Activated naive CD8-positive, alpha-beta T cell treated with anti-CD3 and anti-CD28 coated beads, Interleukin-2, amount 10 ng/mL, durations not matched to agents 7 days and 5 days (primary cell): ENCODE measurements at places on chromosomes 13 and 19.

- no peak for DNase-seq
These were observed 214.9 kb downstream of the KLF5 start for GRCh38 chr13:73273745-73274144.

DNA sequence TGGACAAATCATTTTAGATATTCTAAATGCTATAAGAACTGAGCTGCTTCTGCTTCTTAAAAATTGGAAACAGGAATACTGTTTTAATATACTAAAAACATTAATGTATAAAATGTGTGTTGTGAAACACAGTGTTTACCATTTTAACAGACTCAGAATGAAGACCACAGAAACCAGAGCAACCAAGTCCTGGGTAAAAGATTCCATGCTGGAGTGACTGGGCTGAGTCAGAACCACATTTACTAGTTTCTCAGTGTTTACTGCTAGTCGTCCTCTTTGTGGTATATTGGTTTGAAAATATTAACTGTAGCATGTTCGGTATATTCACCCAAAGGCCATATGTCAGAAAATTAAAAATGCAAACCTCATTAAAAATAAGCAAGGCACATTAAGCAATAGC, 31.9 kb downstream of the ANKRD10 start:
- DNase-seq: no peak

DNA sequence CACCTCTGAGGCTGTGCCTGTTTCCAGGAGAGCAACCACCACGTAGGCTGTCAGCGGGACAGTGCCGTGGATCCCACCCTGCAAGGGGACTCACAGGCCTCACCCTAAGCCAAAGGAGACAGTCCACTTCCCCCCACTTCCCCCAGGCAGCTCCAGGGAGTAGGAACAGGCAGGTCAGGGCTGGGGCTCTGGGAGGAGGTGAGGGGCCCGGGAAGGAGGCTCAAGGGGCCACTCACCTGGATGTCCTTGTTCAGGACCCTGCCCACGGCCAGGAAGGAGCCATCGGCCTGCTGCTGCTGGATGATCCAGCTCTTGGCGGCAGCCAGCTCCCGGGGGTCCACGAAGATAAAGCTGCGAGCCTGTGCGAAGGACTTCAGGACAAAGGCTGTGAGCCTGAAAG, 25.6 kb downstream of the F2RL3 start:
- no peak for DNase-seq

DNA sequence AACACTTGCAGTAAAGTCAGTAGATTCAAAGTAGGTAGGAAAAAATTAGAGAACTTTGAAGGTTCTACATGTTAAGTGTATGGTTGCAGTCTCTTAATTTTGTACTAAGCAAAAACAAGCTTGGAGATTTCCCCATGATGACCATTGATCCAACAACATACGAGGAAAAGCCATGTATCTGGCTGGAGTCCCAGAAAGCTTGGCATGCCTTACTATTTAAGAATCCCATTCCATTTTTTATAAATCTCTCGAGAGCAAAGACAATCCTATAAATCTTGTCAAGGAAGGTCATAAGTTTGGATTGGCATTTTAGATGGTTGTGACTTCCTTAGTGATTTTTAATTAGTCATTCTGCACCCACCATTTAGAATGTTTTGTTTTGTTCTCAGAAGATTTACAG, 495.9 kb downstream of the GPC5 start:
- no peak for DNase-seq

DNA sequence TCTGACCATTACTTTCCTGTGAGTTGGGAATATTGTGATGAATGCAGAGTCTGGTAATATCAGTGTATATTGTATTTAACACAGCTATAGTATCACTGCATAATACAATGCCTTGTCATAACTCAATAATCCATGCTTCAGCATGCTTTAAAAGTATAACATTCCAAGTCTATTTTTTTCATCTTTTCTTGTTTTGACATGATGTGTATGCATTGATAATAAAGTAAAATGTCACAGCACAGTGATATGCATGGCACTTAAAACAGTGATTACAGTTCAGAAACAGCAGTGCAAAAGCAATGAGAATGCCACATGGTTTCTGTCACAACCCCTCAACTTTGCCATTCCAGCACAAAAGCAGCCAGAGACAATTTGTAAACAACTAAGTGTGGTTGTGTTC, 17.8 kb downstream of the KATNAL1 start:
- DNase-seq: no peak

GRCh38 chr19:15115762-15116615, 8.8 kb downstream of the SYDE1 start:
- no peak for DNase-seq

GRCh38 chr19:4571305-4571917, 11.9 kb upstream of the SEMA6B start:
- no peak for DNase-seq

GRCh38 chr19:12886969-12887747, at the start of gene KLF1:
TSS of gene KLF1 (minus strand) at chr19:12887201. CDS start at chr19:12887140, 61 bp downstream.
- no peak for DNase-seq

DNA sequence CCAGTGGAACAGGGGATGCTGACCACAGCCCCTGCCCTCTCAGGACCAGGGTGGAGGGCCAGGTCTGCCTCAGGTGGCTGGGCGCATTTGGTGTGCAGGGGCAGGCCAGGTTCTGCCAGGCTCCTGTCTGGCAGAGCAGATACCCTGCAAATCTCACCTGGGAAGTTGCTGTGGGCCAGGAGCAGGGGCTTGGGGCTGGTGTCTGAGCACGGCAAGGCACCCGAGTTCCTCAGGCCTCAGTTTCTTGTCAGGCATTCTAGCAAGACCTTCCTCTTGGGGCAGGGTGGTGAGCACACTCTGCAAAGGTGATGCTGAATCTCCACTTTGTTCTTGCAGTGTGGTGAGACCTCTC, 1.1 kb downstream of the CRTC1 start:
- no peak for DNase-seq
